ENCODE measurements at places on chromosomes 6 and 20.

DNA sequence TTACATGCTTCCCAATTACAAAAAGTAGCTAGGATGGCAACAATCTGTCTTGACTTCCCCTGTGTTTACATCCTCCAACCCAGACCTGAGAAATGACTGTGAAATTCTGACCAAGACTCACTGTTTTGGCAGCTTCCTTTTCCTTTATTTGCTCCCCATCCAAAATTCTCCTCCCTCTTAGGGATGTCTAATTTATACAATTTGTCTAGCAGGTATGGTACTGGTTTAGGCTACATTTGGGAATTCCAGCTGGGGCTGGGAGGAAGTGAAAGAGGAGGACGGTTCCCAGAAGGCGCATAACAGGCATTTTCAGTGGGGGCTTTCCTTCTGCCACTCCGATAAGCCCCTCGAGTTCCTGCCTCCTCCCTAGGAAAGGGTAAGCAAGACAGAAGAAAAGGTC, 231.5 kb upstream of the BTBD3 start:
- DNase-seq: no peak

- DNase-seq: no peak
These were observed 499.8 kb upstream of the PTCHD4 start for GRCh38 chr6:48610846-48611245.

DNA sequence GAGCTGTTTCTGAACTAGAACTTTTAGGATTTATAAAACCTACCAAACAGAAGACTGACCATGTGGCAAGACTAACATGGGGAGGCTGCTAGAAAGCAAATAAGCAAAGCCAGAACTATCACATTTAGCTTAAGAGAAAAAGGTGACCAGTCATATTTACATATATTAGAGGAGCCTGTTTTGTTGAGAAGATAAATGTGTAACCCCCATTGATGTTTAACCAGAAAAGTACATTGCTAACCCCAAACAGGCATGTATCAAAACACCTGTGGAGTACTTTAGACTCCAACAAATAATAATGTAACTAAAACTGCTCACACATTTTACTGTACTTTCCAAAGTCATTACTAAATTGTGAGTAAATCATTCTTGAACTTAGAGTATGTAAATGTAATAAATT, 35.0 kb downstream of the AKIRIN2 start:
- no peak for DNase-seq

DNA sequence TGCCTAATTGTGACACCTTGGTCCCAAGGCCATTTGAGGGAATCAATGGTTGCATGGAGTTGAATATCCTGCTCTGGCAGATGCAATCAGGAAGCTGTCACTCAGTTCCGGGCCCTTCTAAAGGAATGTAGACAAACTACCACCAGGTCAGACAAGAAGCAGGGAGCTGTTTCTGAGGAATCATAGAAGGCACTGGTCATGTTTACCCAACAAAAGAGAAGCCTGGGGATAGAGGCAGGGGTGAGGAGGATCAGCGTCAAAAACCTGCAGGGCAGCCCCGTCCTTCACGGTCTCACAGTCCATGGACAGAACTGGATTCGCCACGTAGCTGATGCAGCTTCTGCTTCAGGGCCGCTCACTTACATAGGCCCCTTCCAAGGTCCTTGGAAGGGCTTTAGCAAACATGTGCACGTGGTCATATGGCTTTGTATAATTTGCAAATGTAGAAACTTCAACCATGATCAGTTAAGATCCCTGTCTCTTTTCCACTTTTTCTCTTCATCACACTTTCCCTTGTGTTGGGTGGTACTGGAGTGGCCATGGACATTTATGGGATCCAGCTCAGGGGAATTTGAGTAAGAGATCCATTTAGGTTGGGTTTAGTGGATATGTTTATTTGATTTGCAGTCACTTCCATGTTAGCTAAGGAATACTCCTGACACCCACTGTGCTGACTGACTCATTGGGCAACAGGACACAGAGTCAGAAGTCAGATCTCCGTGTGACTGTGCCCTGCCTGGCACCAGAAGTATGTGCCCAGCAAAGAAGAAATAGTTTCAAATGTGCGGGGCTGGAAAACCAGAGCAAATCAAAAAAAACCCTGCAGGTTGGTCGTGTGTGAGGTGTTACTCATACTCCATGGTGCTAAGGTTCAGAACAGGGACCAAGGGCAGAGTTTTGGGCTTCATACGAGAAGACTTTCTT, 60.0 kb upstream of the ZFAND3 start:
- no peak for DNase-seq

GRCh38 chr6:112199001-112199403, 55.4 kb downstream of the LAMA4 start:
- no peak for DNase-seq

- DNase-seq: no peak
These were observed 36.1 kb upstream of the PLCB4 start for GRCh38 chr20:9032758-9033157.

DNA sequence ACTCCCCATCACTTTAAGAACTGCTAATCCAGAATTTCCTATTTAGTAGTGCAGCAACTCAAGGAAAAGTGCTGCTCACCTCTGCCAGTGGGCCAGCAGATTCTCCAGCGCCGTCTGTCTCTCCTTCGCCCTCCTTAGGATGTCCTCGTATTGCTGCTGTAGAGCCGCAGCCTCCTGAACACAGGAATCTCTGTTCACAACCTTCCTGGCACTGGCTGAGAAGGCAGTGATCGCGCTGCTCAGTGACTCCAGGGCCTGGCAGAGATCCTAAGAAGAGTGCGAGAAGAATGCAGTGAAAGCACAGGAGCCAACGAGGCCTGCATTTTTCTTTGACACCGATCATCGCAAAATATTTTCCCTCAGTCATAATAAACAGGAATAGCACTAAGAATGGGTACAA, 209.0 kb downstream of the SYNE1 start:
- no peak for DNase-seq

DNA sequence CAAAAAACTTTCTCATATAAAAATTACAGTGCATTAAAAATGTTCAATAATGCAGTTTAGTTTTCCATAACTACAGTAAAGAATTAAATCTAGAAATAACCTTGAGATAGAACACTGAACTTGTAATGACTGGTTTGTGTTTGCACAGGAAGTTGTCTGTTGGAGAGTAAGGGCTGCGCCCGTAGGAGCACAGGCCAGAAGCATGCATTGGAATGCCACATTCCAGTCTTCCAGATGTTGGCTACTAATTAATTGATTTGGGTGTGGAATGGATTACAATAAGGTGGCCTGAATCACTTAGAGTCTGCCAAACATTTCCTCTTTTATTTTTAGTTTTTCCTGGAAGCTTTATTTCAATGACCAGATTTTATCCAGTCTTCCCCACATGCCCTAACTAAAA, 582.6 kb upstream of the MMS22L start:
- no peak for DNase-seq

GRCh38 chr20:19735446-19735845, 22.6 kb upstream of the RIN2 start:
- DNase-seq: no peak

- DNase-seq: no peak
These were observed 213.6 kb upstream of the SUPT3H start for GRCh38 chr6:45591306-45591705.

DNA sequence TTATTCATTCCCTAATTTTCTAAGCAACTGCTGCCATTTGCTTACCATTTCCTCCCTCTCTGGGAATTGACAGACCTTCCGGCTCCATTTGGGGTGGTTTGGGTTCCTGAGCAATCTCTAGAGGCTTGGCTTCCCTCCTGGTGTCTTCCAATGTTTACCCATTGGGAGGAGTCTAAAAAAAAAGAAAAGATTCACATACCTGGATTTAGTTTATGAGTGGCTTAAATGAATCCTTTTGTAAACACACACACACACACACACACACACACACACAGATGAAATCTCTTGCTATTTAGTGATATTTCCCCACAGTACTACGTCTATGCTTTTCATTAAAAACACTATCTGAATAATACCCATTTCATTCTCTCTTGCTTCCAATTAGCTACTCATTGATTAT, 48.3 kb upstream of the TRAF3IP2 start:
- DNase-seq: no peak

GRCh38 chr20:47139934-47140535, 216.5 kb downstream of the ZMYND8 start:
- no peak for DNase-seq

DNA sequence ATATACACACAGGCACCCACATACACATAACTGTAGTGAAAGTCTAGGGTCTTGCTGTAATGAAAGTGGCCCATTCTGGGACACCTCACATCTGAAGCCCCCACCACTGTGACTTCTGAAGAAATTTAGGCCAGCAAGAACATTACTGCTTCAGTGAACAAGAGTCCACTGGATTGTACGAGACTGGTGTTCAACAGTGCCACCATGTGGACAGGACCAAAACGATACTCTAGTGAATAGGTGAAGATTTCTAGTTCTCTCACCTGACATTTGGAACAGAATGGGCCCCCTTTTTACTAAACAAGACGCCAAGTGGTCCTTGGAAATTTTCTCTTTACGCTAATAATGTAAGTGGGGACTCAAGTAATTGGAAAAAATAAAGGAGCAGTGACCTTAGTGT, 156.9 kb downstream of the MAFB start:
- DNase-seq: no peak

DNA sequence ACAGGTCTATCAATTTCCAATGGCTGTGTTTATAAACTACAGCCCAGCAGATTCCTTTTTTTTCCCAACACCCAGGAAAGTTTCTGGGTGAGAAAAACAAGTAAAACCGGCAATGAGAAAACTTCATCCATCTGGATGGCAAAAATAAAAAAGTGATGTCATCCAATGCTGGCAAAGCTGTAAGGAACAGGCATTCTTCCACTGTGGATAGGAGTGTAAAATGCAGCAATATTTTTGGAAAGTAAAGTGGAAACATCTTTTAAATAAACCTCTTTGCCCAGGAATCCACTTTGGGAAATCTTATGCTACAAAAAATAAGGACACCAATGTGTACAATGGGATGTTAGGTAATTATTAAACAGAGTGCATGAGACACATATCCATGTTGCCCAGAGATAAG, 102.1 kb upstream of the NT5E start:
- DNase-seq: no peak

- DNase-seq: no peak
These were observed 113.0 kb downstream of the GRM4 start for GRCh38 chr6:34032856-34033255.

DNA sequence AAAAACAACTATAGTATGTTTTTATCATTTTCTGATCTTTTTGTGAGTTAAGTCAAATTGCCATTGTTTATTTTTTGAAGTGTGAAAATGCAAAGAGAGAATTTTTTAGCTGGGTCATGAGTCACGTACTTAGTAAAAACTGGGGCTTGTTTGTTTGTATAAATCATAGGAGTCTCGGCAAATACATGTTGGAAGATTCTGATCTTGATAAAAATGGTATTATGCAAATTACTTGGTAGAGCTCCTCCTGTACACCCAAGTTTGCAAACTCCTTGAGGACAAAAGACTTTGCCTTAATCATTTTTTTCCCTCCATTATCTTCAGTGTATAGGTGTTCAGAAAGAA, 25.8 kb downstream of the TBPL1 start:
- DNase-seq: no peak

DNA sequence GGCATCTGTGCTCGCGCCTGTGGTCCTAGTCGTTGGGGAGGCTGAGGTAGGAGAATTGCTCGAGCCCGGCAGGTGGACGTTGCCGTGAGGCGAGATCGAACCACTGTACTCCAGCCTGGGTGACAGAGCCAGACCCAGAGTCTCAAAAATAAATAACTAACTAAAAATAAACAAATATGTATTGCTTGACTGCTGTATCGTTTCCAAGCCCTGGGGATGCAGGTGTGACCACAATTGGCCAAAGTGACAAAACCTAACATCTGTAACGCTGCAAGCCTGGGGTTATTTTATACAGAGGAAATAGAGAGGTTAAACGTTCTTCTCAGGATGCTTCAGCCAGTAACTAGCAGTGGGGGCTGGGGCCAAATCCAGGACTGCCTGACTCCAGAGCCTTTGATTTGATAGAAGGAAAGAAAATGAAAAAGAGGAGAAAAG, 1.9 kb upstream of the SRSF3 start:
- no peak for DNase-seq

- DNase-seq: no peak
These were observed 12.8 kb downstream of the OPN5 start for GRCh38 chr6:47794577-47795135.

DNA sequence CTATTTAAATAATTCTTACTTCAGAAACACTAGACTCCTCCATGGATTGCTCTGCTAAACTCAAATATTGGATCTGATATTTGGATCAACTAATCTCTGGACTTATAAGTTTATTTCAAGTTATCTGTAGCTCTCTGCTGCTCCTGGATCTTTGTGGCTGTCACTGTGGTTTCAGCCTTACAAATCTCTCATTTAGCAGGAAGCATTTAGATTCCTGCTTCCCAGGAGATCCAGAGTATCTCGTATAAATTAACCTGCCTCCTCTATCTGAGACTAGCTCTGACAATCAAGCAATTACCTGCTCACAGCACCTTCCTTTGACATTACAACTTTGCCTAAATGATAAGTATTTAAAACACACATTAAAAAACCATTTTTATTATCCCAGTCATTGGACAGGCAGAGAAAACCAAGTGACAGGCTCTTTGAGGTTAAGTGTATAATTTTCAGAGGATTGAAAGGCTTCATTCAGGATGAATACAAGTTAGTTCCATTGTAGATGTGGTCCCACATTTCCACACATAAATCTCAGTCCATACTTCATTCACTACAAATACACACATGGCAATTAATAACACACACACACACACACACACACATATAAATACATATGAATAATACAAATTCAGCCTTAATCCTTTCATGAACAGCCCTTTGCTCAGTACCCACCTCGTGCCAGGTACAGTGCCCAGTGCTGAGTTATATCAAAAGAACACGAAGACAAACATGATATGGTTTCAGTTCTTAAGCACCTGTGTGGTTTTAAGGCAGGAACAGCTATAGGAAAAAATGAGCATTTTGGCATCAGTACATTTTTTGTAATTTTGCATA, 55.5 kb upstream of the PLCB1 start:
- no peak for DNase-seq

DNA sequence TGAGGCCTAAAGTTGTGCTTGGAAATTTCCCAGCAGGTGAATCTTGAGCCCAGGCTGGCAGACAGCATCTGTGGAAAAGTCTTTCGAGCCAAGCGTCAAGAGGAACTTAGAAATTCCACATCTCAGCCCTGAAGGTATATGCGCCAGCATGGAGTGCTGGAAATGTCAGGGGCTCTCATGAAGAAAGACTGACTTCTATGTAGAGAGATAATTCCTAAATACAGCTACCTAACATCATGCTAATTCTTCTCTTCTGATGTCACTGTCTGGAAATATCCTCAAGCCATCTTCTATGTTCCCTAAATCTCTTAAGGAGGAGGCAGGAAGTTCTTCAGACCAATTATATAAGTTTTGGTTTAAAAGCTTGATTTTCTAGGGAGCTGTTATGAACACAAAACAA, 492.4 kb upstream of the MARCKS start:
- DNase-seq: no peak

- no peak for DNase-seq
These were observed 127.6 kb upstream of the FAM184A start for GRCh38 chr6:119205911-119206618.

GRCh38 chr6:150320442-150320841, 48.4 kb upstream of the IYD start:
- no peak for DNase-seq

- no peak for DNase-seq
These were observed 16.6 kb upstream of the TRIM27 start for GRCh38 chr6:28940294-28940857.

GRCh38 chr6:15515660-15516375, 147.0 kb downstream of the DTNBP1 start:
- DNase-seq: no peak

GRCh38 chr6:168105813-168106632, 27.0 kb upstream of the FRMD1 start:
- no peak for DNase-seq

Measured in T-helper 17 cell (primary cell).